ENCODE measurements at places on chromosomes 12 and 14.

DNA sequence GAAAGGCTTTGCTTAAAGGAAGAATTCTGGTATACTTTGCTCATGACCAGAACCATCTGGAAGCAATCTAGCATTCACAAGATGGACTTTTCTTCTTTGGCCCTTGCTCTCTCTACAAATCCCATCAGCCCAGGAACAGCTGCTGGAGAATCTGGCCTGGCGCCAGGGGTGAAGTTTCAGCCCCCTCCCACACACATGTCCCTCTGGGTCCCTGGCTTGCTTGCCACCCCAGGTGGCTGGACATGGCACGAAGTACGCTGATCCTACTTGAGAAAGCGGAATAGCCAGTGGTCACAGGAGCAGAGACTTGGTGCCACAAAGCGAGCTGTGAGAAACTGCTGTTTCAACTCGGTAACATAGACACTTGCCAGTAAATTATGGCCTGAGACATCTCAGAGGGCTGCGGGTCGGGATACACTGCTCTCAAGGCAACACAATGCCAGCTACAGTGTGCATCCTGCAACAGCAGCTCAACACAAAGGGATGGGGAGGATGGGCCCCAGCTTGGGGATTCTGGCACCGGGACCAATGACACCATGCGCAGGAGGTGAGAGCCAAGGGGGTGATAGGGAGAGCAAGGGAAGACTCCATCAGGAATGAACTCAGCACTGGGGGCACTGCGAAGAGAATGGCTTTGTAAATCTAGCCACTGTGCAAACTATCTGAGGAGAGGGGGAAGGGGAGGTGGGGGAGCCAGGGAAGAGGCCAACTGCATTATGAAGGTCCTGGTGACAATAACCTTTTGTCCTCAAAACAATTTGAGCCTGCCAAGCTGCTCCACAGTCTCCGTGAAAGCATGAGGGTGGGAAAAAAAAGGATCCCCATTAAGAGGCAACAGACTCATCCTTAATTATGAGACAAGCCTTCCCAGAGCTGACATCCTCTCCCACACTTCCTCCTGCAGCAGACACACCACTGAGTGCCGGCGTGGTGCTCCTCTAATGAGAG, 219.9 kb downstream of the PPM1H start:
- DNase-seq: no peak
- no peak overlapping the region for H3K4me3 ChIP-seq
- H3K27ac ChIP-seq: peak overlapping the region; percentile 41
- H3K36me3 ChIP-seq: peaks cover 13% of the 10 kb centered on the region

DNA sequence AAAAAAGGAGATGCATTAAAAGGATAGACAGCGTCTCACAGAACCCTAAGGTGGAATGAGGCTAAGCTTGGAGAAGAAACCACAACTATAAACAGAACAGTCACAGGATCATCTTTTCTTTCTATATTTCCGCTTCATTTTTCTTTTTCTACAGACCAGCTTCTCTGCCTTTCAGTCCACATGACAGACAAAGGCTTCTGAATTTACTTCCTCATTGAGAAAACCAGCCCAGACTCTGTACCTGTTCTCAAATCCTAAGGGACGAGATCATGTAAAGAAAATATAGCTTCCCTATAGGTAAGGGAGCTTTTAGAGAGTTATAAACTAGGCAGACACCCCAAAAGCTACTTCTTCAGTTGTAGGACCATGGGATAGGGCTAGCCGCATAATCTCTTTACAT, 17.4 kb downstream of the SGPP1 start:
- H3K36me3 ChIP-seq: peaks cover 9% of the 10 kb centered on the region
- no peaks in the 10 kb centered on the region for H3K27me3 ChIP-seq
- H3K4me3 ChIP-seq: no peak overlapping the region
- no peak for DNase-seq

DNA sequence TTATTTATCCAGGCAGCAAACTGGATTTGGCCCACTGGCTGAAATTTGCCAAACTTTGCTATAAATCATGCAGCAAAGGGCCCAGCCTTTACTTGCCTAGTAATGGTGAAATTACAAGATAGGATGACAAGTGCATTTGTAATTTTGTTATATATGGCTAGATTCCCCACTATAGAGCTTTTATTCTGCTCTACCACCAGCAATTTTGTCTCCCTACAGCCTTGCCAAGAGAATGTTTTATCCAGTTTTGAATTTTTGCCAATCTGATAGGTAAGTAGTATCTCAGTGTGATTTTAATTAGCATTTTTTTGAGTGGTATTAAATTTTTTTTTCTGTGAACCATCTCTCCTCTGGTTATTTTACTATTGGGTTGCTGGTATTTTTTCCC, 161.6 kb downstream of the SLC41A2 start:
- DNase-seq: no peak
- H3K4me1 ChIP-seq: peaks cover 10% of the 10 kb centered on the region
- peaks cover 3% of the 10 kb centered on the region for H3K36me3 ChIP-seq
- H3K27ac ChIP-seq: no peak overlapping the region
- no peaks in the 10 kb centered on the region for H3K27me3 ChIP-seq

GRCh38 chr14:62102349-62102725, 340.1 kb downstream of the SNAPC1 start:
- no peak for DNase-seq
- H3K36me3 ChIP-seq: peaks cover 13% of the 10 kb centered on the region
- H3K27ac ChIP-seq: peak overlapping the region; percentile 2
- no peaks in the 10 kb centered on the region for H3K27me3 ChIP-seq
- H3K4me1 ChIP-seq: peaks cover 18% of the 10 kb centered on the region
- H3K4me3 ChIP-seq: no peak overlapping the region

GRCh38 chr14:64713677-64714076, 9.5 kb downstream of the PLEKHG3 start:
- no peaks in the 10 kb centered on the region for H3K27me3 ChIP-seq
- no peak overlapping the region for H3K4me3 ChIP-seq
- H3K27ac ChIP-seq: no peak overlapping the region
- H3K36me3 ChIP-seq: peaks cover 9% of the 10 kb centered on the region
- peaks cover 74% of the 10 kb centered on the region for H3K4me1 ChIP-seq
- no peak for DNase-seq

DNA sequence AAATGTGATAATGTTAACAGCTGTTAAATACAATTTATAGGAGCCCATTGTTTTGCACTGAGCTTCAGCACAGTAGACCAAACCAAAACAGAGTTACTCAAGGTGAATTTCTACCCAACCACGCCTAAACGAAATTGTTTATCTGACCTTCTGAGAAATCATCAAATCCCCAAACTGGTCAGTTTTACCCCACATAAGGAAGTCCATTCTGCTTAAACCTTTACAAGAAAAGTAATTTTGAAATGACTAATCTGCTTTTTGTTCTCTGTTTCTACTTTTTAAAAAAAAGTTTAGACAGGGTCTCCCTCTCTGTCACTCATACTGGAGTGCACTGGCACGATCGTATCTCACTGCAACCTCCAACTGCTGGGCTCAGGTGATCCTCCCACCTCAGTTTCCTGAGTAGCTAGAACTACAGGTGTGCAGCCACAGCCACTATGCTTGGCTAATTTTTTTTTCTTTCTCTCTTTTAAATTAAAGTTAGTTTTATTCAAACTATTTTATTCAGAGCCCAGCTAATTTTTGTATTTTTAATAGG, 1.4 kb upstream of the RNF10 start:
- H3K4me3 ChIP-seq: no peak overlapping the region
- no peak for DNase-seq
- H3K27me3 ChIP-seq: no peaks in the 10 kb centered on the region
- no peaks in the 10 kb centered on the region for H3K36me3 ChIP-seq
- H3K27ac ChIP-seq: no peak overlapping the region
- peaks cover 47% of the 10 kb centered on the region for H3K4me1 ChIP-seq

GRCh38 chr14:79652513-79653307, 558.6 kb downstream of the DIO2 start:
- H3K27me3 ChIP-seq: no peaks in the 10 kb centered on the region
- no peaks in the 10 kb centered on the region for H3K36me3 ChIP-seq
- H3K4me1 ChIP-seq: no peaks in the 10 kb centered on the region
- no peak overlapping the region for H3K27ac ChIP-seq

- H3K27ac ChIP-seq: no peak overlapping the region
- no peaks in the 10 kb centered on the region for H3K27me3 ChIP-seq
- H3K4me3 ChIP-seq: no peak overlapping the region
- DNase-seq: no peak
- H3K36me3 ChIP-seq: no peaks in the 10 kb centered on the region
Measured at GRCh38 chr12:90695415-90695814, 259.6 kb downstream of the CCER1 start.

GRCh38 chr14:95722525-95723190, 8.7 kb upstream of the TCL1A start:
- peaks cover 27% of the 10 kb centered on the region for H3K27me3 ChIP-seq
- no peak for DNase-seq
- no peak overlapping the region for H3K27ac ChIP-seq
- H3K36me3 ChIP-seq: no peaks in the 10 kb centered on the region

GRCh38 chr14:76867516-76868453, 41.6 kb downstream of the LRRC74A start:
- no peak for DNase-seq
- H3K4me1 ChIP-seq: peaks cover 10% of the 10 kb centered on the region
- H3K27ac ChIP-seq: no peak overlapping the region
- H3K36me3 ChIP-seq: no peaks in the 10 kb centered on the region
- no peak overlapping the region for H3K4me3 ChIP-seq

DNA sequence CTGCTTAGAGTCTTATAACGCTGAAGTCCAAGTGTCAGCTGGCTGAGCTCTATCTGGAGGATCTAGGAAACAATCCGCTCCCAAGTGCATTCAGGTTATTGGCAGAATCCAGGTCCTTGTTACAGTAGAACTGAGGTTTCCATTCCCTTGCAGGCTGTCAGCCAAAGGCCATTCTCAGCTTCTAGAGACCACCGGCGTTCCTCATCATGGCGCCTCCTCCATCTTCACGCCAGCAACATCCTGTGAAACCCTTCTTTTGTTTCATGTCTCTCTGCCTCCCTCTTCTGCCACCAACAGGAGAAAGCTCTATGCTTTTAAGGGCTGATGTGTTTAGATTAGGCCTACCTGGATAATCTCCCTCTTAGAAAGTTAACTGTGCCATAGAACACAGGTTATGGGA, 133.0 kb upstream of the RASSF8 start:
- peaks cover 28% of the 10 kb centered on the region for H3K4me1 ChIP-seq
- H3K27ac ChIP-seq: no peak overlapping the region
- no peaks in the 10 kb centered on the region for H3K36me3 ChIP-seq
- H3K4me3 ChIP-seq: no peak overlapping the region

- no peak overlapping the region for H3K4me3 ChIP-seq
- peaks cover 11% of the 10 kb centered on the region for H3K4me1 ChIP-seq
- DNase-seq: no peak
- no peaks in the 10 kb centered on the region for H3K27me3 ChIP-seq
- no peak overlapping the region for H3K27ac ChIP-seq
Measured at GRCh38 chr12:79997096-79997791, 62.3 kb upstream of the PPP1R12A start.

DNA sequence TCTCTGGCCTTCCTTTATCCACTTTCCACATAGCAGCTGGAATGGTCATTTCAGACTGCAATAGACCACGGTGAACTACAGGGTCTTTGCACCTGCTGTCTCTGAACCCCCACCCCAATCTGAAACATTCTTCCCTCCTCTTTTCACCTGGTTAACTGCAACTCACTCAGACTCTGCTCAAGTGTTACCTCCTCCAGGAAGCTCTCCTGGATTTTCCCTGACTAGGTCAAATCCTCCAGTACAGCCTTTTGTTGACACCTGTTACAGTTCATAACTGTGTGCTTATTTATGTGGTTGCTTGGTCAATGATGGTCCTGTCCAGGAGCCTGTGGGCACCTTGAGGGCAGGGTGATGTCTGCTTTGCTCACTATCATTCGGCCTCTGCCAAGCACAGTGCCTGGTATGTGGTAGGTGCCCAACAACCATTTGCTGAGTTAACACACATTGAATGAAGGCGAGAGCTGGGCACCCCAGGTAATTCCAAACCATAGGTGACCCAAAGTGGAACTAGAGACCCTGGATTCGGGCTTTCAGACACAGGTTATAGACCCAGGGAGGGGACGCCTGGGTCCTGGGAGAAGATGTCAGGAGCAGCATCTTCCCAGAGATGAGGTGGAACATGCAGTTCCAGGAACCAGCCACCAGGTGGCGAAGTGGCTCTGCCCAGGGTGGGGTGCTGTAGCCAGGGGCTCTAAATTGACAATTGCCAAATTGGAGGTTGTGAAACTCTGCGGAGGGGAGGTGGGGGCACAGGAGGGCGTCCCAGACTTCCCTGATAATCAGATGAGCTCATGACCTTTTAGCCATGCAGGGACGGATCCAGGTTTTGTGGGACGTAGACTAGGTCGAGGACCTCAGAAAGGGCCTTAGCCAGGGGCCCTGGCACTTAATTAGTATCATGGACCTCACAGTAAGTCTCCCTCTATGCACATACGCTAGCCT, 28.1 kb downstream of the TRPV4 start:
- no peaks in the 10 kb centered on the region for H3K36me3 ChIP-seq
- H3K4me3 ChIP-seq: no peak overlapping the region
- H3K27ac ChIP-seq: no peak overlapping the region
- no peaks in the 10 kb centered on the region for H3K27me3 ChIP-seq
- DNase-seq: no peak

DNA sequence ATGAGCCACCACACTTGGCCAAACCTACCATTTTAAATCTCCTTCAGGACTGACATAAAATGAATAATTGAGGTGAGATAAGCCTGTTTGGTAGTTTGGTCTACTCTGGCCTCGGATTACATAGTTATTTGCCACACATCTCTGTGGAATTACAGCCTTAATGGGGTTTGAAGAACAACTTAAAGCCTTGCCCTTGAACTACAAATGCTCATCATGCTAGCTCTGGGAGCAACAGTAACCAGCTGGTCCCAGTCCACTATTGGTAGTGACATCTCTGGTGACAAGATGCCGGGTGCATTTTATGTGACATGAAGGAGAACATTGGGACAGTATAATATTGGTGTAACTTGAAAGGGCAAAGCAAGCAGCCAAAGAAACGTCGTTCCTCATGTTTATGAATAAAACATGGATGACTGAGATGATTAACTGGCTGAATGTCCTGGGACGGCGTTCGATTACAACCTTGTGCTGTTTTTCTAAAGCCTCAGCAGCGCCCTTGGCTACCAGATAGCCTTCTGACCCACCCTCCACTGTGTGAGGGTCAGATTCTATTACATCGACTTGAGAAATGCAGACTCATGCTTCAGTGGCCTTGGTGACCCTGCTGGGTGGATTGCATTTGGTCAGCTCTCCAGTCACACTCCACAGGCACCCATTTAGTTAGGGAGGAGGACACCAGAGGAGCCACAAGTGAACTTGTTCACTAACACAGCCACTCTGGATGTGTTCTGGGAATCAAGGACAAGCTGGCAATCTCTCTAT, 41.5 kb downstream of the BEST3 start:
- H3K27ac ChIP-seq: peak overlapping the region; percentile 81
- H3K27me3 ChIP-seq: no peaks in the 10 kb centered on the region
- H3K4me1 ChIP-seq: peaks cover 39% of the 10 kb centered on the region
- H3K4me3 ChIP-seq: no peak overlapping the region
- H3K36me3 ChIP-seq: no peaks in the 10 kb centered on the region
- DNase-seq: no peak
